Stimulated activated CD4-positive, alpha-beta T cell treated with anti-CD3 and anti-CD28 coated beads, Interleukin-2, amount 100 ng/mL, for 48 hours (primary cell): ENCODE measurements at places on chromosomes 1 and 21.

DNA sequence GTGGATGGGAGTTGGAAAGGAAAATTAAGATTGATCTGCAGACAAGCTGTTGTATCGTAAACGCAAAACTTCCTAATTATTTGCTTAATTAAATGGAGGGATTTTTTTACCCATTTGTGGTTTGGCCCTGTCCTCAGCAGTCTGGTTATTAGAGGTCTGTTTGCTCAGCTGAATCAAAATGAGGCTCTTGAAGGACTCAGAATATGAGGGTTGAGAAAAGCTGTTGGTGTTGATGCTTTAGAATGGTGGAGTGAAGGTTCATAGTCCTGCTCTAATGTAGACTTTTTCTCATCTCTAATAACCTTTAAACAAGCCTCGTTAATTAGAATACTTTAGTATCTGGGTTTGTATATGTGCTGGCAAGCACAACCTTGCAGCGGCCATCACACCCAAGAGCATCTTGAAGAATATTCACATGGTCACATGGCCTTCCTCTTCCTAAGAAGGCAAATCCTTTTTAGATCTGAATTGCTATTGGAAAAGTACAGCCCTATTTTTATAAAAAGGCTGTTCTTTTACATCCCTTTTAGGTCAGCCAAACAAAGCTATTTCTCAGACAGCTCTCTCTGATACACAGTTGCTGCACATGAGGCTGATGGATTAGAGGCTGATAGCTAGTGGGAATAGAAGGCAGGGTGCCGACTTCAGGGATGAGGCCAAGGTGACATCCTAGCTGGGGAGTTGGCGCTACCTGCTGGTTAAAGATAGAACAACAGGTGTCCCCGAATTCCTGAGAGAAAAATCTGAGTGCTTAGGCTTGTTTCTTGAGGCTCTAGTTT is 53.8 kb downstream of the MACF1 start:
- peak; percentile 71 for DNase-seq

- no peak for DNase-seq
Measured at GRCh38 chr1:28282426-28283407, 23.4 kb downstream of the SESN2 start.

DNA sequence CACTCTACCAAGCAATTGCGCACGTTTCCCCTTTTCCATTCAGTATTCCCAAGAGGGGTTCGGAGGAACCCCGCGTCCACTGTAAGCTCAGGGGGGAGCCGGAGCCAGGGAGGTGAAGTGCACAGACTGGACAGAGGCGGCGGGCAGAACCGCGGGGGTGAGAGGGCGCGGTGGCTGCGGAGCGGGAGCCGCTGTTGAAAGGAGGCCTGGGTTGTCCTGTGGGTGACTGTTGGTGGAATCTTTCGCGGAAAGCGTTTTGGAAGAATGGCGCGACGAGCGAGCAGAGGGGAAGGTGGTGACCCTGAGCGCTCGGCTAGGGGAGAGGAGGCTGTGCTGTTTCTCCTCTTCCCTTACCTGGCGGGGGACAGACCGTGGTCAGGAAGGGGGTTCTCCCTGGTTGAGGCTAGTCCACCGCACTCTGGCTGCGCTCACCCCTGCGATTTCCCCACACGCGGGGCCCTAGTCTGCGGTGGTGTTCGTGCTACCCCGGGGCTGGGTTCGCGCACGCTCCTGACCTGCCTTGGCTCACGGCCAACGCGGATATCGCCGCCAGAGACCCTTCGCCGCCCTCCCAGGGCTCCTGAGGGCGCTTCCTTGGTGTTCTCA is 92.8 kb downstream of the PRKAB2 start:
- no peak for DNase-seq

- DNase-seq = no peak
Measured at GRCh38 chr1:56978819-56979218, 13.0 kb upstream of the C8B start.

- no peak for DNase-seq
Measured at GRCh38 chr1:11314959-11315358, 42.0 kb downstream of the UBIAD1 start.

DNA sequence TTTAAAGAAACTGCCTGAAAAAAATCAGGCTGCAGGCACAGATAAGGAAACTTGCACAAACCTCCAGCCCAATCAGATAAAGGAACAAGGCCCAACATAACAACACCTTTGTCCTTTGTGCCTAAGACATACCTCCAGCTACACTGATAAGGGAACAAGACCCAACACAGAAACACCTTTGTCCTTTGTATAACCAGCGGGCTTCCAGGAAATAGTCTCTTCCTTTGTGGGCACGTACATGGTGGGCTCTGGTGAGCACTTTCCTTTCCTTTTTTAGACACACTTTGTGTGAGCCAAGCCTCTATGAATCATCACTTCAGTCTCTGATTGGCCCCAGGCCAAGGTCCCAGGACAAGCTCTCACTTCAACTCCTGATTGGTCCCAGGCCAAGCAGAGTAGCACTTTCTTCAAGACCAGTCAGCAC is 23.6 kb downstream of the ZNF670 start:
- DNase-seq = no peak

DNA sequence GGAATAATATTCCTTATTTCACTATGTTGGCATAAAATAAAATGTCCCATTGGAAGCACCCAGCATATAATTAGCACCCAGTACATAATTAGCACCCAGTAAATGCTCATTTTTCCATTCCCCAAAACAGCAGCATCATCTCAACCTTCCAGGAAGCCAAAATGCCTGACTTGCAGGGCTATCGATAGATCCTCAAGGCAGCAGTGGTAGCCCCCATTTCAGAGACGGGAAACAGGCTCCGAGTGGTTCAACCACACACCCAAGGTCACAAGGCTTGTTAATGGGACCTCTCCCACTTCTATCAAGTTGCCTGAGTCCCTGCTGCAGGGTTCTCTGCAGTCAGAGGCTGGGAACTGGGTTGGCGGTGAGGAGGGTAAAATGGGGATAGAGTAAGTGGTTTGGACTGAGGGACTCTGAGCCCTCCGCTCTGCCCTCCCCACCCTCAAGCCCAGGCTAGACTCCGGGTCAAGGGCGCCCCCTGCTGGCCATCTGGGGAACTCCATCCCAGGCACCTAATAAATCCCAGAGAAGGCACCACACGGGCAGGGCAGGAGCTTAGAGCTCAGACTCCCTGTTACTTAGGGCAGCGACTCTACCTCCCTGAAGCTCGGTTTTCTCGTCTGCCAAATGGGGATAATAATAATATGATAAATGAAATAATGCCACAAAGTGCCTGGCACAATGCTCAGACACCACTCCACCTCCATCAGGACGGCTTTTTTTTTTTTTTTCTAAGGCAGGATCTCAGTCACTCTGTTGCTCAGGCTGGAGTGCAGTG is 21.9 kb upstream of the LAPTM5 start:
- peak; percentile 97 for DNase-seq

- no peak for DNase-seq
Measured at GRCh38 chr1:47630346-47630745, 192.5 kb downstream of the FOXD2 start.

DNA sequence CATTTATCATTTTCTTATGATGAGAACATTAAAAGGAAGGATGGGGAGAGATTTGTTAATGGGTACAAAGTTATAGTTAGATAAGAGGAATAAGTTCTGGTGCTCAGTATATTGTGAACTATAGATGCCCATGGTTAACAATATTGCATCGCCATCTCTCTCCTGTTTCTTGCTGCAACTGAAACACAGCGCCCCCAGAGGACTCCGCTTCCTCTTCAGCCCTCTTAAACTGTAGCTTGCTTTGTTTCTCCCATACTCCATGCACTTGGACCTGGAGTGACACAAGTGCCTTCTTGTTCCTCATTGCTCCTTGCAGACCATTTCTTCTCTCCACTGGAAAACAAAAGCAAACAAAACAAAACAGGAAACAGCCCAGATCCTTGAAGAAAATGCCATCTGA is 70.1 kb upstream of the NTPCR start:
- DNase-seq = no peak

- DNase-seq = no peak
Measured at GRCh38 chr1:186113461-186113860, 261.6 kb downstream of the TPR start.
